ENCODE measurements at places on chromosomes 6 and 20.

GRCh38 chr6:42482174-42482573 lies 30.4 kb upstream of the TRERF1 start:
- no peak for DNase-seq

DNA sequence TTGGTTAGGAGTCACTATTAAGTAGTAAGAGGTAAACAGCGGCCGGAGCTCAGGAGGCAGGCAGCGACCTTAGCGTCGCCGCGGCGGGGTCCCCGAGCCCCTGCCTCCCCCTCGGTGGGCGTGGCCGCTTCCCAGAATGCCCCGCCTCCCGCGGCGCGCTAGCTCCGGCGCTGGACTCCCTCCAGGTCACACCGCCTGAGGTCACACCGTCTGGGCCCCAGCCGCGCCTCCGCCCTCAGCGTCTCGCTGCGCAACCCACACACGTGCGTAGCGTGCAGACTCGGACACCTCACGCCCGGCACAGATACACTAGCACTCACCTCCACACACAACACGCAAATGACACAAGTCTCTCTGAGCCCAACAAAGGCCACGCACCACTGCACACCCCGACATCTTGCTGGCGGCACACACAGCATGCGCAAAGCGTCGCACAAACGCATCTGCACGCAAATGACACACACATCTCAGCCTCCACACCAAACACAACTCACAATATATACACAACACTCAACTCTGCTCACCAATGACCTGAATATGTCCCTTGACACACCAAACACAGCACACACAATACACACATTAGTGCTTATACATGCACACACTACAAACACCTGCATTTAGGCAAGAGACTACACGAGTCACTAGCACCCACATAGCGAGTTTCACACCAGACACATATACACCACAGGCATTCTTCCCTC lies 17.6 kb upstream of the CDKN1A start:
- DNase-seq, result no peak

GRCh38 chr20:61748376-61748775 lies 317.3 kb downstream of the TAF4 start:
- no peak for DNase-seq

DNA sequence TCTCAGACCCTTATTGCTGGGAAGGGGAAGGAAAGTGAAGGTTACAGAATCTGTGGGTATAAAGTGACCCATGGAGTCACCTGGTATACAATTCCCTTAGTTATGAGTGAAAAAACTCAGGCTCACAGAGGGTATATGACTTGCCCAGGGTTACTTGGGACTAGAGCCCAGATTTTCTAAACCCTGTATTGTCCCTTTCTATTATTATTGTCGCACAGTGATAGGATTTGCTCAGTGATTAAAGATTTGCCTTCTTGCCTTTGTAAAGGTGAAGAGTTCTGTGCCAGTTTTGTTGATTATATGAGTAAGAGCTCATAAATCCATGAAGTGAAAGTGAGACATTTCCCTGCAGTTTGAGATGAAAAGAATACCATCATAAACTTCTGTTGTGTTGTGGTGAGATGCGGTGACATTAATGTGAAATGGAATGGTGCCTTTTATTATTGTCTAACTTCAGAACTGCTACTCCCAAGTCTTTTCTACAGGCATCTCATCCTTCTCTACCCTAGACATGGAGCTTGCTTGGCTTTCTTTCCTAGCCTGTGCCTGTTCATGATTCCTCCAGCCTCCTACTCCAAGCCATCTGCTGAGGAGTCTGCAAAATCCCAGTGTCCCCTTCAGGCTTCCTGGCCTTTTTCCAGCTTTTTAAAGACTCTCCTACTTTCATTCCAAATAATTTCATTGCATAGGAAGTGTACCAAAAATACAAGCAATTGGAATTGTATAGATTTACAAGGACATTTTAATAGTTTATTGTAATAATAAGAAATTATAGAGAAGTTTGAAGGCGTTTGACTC lies 33.5 kb upstream of the ADIG start:
- no peak for DNase-seq

- no peak for DNase-seq
Observed at GRCh38 chr20:37350649-37351574, 5.0 kb downstream of the SRC start.

- peak; percentile 91 for DNase-seq
Observed at GRCh38 chr20:33732166-33732970, 572 bp downstream of the ZNF341 start.

- no peak for DNase-seq
Observed at GRCh38 chr20:50514750-50515149, 4.6 kb downstream of the PTPN1 start.

DNA sequence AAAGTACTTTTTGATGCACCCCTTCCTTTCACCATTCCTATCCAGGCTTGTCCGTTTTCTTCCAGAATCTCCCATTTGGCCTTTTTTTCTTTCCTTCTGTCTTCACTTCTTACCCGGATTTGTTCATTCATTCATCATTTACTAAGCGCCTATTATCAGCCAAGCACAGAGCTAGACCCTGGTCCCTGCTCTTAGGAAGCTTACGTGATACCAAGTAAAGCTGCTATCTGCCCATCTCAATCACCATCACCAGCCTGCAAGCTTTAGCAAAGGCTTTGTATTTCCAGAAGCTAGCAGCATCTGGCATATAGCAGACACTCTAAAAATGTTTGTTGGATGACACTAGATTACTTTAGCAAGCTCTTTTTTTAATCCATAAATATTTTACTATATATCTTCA lies 4.8 kb downstream of the NDRG3 start:
- no peak for DNase-seq

- DNase-seq, result peak; percentile 25
Observed at GRCh38 chr20:973785-974194, 28.3 kb downstream of the RSPO4 start.

DNA sequence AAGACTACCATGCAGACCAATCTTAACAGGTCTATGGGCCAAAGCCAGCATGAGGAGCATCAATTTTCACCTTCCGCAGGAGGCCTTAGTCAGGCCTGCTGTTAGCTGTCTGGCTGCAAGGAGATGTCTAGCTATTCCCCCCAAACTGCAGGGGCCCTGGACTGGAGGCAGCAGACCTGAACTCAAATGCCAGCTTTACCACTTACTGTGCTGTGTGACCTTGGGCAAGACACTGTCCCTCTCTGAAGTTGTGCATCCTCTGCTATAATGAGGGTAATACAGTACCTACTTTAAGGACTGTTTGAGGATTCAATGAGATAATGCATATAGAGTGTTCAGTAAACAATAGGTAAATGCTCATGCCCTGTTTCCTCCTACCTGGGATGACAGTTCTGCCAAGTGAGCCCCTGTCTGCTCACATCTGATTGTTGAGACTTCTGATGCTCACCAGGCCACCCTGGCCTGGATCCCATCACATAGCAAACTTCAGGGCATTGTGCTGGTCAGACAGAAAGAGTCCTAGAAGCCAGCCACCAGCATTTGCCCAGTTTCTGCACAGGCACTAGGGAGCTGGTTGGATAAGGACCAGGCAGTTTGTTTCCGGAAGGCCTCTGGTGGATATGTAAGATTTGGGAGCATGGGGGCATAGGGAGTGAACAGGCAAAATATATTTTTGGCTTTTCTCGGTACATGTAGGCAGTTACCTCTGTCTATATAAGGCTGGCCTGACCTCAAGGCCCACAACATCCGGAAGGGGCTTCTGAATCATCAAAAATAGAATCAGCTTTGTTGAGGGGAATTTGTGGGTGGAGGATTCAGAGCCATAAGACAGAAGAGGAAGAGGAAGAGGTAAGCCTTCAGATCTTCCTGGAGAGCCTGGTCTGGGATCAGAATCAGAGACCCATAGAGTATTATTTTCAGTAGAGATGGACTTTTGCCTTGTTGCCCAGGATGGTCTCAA lies 2.3 kb upstream of the OCSTAMP start:
- DNase-seq, result peak; percentile 50

- no peak for DNase-seq
Observed at GRCh38 chr6:130046671-130047070, 28.3 kb downstream of the L3MBTL3 start.

GRCh38 chr6:28537065-28537464 lies 11.4 kb downstream of the GPX5 start:
- no peak for DNase-seq

DNA sequence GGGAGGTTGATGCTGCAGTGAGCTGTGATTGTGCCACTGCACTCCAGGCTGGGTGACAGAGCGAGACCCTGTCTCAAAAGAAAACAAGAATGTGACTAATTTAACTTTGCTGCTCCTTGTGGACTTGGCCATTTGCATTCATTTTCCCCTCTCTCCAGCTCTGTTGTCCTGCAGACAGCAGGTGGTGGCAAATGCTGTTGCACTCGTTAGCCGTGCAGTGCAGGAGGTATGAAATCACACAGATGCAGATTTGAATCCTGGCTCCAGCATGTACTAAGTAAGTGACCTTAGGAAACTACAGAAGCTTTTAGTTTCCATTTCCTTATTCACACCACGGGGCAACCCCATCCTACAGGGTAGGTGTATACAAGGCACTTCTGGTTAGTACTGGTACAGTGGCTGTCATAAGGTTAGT lies 9.6 kb upstream of the BEND3 start:
- DNase-seq, result no peak

DNA sequence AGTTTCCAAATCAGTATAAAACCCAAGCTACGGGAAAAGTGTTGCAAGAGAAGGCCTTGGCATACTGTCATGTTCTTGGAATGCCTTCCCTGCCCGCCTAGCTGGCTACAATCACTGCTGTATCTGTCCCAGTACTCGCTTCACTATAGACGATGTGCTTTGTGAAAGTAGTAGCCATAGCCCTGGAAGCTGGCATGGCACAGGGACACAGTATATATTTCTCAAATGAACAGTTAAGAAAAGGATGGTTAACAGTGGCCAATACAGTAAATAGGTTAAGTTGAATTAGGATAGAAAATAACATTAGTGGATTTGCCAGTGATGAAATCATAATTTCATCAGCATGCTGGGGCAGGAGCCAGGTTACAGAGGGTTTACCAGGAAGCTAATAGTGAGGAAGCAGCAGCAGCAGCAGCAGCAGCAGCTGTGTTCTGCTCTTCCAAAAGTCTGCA lies 499.3 kb downstream of the CDKAL1 start:
- DNase-seq, result no peak

GRCh38 chr6:6823568-6824224 lies 235.2 kb downstream of the LY86 start:
- no peak for DNase-seq

DNA sequence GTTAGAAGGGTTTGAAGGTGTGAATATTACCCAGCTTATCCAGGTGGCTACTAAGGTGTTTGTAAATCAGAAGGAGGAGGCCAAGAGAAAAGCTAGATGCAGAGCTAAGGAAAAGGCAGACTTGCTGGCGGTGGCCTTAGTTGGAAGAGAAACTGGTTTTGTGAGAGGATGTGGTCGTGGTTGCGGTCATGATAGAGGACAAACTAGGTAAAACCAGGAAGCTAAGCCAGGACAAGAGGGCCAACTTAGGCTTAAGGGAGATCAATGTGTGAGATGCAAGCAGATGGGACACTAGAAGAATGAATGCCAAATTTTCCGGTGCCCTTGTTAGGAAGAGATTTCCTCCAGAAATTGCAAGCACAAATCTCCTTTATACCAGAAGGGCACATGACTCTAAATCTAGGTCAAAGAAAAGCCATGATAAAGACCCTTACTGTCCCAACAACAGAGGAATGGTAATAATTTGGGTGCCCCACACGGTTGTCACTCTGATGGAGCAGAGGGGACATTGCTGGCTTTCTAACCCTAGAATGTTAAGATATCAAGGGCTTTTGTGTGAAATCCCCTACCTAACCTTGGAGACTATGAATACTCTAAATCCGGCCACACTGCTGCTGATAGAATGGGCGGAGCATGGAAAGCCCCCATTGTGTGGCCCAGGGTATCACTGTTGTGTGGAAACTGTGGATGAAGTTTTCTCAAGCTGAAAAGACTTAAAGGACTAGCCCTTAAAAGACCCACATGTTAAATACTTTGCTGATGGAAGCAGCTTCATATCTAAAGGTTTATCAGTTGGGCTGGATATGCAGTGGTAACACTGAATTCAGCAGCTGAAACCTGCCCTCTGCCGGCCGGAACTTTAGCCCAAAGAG lies 7.8 kb downstream of the IL22RA2 start:
- DNase-seq, result peak; percentile 60

- no peak for DNase-seq
Observed at GRCh38 chr6:12760911-12761310, 44.3 kb downstream of the PHACTR1 start.

DNA sequence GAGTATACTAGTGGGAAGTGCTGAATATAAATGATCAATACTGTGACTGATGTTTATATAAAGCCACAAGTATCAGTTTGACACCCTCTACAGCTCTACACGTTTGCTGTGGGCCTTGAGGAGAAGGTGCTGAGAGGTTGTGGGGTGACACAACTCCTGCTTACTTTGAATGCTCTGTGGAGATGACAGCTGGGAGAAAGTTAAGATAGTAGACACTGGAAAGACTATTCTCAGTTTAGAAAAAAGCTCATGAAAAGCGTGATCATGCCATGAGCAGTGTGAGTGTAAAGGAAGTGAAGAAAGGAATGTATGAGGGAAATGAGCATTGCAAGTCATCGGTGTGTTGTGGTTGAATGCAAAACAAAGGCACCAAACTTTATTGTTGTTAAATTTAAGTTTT lies 215.8 kb downstream of the UTRN start:
- DNase-seq, result no peak

GRCh38 chr20:32418376-32418775 lies 60.2 kb downstream of the ASXL1 start:
- no peak for DNase-seq

- DNase-seq, result no peak
Observed at GRCh38 chr6:32956176-32956575, 3.3 kb upstream of the HLA-DMA start.

GRCh38 chr20:7291946-7292345 lies 524.5 kb downstream of the BMP2 start:
- no peak for DNase-seq

GRCh38 chr20:62815066-62815991 lies 1.5 kb upstream of the COL9A3 start:
- DNase-seq, result no peak

DNA sequence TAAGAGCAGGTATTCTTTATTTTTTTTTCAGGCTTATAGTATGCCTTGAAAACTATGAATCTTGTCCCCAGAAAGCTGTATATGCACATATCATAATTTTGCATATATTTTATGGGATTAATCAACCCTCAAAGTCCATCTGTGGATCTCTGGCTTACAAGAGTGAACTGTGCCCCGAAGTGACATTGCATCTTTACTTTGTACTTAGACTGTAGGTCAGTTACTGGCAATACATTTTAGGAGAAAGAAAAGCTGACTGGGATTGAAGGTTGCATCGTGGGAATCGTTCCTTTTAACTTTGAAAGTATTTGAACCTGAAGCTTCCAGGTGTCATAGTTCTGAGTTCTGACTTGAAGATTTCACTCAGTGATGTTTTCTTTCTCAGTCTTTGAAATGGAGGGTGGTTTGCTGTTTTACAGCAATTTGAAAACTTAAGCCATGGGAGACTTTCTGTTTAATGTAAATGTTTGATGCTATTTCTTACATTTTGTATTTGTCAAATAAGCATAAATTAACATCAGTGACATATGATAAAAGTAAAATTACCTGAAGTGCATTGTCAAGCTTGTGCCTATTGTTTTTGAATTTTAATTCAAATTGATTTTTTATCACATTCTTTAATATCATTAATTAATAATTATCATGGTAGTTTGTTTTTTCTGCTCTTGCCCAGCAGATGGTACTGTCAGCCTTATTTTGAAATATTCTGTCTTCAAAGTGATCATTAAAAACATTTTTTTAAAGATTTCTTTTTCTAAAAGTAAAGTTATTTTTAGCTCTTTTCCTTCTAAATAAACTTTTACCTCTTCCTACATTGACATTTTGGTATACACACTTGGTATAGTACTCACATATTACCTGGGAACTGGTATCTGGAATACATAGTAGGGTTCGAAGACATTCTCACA lies 29.0 kb downstream of the L3MBTL3 start:
- no peak for DNase-seq

- no peak for DNase-seq
Observed at GRCh38 chr6:4008324-4009047, 70.5 kb downstream of the FAM217A start.
